ENCODE measurements at places on chromosomes 4 and X.

DNA sequence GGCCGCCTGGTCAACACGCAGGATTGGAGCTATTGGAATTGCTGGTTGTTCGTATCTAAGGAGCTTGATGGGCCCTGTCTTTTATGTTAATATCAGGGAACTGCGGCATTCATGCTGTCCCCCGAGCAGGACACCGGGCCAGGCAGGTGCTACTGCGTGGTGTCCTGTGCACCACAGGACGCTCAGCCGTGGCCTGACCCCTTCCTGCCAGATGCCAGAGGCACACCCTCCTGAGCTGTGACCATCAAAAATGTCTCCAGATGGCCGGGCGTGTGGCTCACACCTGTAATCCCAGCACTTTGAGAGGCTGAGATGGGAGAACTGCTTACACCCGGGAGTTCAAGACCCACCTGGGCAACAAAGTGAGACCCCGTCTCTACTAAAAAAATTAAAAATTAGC is 32.1 kb downstream of the ABLIM2 start:
- DNase-seq, result no peak

DNA sequence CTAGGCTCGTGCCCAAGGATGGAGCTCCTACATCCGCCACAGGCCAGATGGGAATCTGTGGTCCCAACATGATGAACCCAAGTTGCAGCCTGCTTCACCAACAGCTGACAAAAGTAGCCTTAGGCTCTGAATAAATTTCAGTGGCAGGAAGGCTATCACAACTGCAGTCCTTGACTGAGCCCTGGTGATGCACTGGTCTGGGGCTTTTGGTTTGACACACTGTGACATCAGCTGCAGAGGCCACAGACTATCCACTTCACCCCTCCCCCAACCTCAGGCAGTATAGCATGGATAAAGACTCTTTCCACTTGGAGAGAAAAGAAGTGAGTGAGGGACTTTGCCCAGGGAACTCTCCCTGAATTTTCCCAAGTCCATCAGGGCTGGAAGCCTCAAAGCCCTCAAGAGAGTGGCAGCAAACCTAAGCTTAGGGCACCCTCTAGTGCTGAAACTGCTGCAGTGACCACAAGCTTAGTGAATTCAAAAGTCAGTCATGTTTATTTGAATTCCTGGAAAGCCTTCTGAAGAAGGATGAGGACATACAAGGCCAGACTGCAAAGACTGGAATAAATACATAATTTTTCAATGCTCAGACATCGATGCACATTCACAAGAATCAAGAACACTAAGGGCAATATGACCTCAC is 135.0 kb upstream of the TENT5D start:
- peak; percentile 44 for DNase-seq

DNA sequence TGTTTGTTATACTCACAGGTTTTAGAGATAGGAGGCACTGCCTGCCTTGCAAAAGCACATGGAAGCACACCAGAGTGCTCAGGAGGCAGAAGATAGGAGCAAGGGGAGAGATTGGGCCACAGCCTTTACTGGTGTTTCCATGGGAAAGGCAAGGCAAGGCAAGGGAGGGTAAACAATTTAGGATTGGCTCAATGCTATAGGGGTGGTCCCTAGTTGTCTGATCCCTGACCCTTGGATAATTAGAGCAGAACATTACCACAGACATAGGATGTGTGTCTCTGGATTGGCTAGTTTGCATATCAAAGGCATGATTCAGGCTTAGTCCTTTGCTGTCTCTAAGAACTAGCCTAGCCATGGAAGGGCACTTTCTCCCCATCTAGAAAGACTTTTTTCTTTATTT is 36.1 kb downstream of the GRXCR1 start:
- DNase-seq, result no peak

DNA sequence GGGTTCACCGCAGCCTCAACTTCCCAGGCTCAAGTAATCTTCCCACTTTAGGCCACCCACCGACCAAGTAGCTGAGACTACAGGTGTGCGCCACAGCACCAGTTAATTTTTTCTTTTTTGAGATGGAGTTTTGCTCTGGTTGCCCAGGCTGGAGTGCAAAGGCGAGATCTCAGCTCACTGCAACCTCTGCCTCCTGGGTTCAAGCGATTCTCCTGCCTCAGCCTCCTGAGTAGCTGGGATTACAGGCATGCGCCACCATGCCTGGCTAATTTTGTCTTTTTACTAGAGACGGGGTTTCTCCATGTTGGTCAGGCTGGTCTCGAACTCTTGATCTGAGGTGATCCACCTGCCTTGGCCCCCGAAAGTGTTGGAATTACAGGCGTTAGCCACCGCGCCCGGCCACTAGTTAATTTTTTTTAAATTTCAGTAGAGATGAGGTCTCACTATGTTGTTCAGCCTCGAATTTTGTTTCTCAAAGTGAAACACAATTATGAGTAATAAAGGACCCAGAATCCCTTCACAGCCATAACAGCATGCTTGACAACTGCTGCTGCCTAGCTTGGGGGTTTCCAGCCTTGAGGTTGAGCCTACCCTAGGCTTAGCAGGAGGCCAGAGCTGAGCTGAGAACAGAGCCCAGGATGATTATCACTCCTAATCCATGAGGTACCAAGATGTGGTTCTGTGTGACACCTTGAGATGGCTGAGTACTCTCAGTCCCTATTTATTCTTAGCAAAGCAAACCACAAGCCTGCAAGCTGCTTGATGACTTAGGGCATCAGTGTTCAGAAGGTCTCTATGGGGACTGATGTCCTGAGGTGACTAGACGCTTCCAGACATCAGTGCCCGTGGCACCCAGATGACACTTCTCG is 41.6 kb upstream of the NKRF start:
- DNase-seq, result no peak

GRCh38 chr4:139628184-139629012 is 37.2 kb upstream of the MGST2 start:
- DNase-seq, result no peak

DNA sequence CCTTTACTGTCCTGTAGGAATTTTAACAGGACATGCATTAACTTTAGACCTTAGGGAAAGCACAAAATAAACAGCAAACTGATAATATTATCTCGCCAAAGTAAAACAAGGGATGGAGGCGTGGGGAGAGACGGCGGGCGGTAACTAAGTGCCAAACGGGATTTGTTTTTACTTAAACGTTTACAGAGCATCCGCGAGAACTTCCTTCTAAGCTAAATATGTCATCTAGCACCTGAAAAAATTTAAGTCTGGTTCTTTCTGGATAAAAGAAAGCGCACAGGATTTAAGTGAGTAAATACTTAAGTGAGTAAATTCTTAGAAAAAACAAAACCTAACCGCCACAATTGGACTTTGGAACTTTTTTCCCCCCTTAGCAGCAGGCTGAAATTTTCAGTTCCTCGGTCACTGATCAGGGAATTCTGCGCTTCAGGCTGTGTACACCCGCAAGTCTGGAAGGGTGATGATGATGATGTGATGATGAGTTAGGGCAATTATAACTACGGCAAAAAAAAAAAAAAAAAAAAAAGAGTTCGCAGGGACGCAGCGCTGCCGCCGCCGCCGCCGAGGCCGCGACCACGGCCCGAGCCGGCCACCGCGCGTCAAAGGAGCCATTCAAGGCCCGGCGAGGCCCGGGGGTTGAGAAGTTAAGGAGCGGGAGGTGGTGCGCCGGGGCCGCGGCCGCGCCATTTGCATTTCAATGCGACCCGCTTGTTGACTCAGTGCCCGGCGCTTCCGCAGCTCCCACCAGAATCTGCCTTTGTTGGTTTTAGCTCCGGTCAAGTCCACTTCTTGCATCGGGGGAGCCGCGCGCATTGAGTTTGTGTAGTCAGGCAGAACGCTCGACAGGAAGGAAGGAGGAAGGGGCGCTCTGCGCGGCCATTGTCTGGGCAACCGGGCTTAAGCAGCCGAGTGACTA is 108.8 kb downstream of the SPRY1 start:
- DNase-seq, result peak; percentile 32

DNA sequence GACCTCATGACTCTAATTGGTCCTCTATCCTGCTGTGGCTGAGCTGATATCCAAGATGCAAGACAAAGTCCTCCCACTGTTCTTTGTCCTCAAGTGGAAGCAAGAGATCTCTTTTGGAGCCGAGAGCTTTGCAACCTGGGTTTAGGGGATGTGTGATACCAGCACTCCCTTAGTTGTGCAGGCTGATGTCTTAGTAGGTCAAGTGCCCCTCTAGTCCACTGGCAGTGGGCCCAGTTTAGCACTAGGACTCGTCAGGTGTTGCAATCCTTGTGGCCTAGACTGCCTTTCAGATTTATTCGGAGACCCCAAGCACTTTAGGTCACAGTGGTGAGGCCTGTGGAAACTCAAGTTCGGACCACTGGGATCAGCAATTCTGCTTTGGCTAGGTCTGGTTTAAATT is 64.0 kb downstream of the GPRASP3 start:
- no peak for DNase-seq

DNA sequence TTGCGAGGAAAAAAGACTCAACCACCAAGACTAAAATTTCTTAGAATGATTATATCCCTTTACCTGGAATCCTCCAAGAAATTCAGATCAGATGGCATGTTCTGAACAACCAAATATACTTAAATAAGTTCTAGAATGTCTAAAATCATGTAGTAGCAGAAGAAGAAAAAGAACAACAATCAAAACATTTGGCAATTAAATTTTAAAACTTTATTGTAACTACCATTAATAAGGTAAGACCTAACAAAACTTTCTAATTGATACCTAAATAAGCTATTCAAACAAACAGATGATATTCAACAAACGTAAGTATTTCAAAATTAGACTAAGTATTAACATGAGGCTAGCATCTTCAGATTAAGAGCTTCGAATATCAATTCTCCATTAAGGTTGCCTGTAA is 4.3 kb downstream of the THOC2 start:
- DNase-seq, result no peak

- peak; percentile 87 for DNase-seq
Measured at GRCh38 chr4:6221851-6222760, 21.8 kb upstream of the JAKMIP1 start.

- no peak for DNase-seq
Measured at GRCh38 chr4:109545401-109545800, 14.6 kb upstream of the MCUB start.

GRCh38 chrX:154602226-154602625 is 16.9 kb downstream of the CTAG1B start:
- no peak for DNase-seq

- DNase-seq, result peak; percentile 34
Measured at GRCh38 chr4:55184600-55185523, 59.5 kb upstream of the KDR start.

GRCh38 chrX:44731160-44731559 is 112.7 kb upstream of the DUSP21 start:
- no peak for DNase-seq

DNA sequence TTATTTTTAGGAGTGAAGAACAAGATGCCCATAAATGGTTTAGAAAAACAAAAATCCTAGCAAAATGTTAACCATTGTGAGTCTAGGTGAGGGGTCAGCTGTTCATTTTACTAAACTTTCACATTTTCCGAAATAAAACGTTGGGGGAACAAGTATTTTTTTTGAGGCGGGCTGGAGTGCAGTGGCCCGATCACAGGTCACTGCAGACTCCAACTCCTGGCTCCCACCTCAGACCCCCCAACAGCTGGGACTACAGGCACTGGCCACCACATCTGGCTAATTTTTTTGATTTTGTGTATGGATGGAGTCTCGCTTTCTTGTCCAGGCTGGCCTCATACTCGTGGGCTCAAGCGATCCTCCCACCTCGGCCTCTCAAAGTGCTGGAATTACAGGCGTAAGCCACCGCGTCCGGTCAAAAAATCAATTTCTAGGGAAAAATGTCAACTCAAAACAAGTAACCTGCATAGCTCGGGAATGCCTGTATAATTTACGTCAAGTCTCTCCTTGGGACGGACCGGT is 742 bp upstream of the TAF1 start:
- no peak for DNase-seq

DNA sequence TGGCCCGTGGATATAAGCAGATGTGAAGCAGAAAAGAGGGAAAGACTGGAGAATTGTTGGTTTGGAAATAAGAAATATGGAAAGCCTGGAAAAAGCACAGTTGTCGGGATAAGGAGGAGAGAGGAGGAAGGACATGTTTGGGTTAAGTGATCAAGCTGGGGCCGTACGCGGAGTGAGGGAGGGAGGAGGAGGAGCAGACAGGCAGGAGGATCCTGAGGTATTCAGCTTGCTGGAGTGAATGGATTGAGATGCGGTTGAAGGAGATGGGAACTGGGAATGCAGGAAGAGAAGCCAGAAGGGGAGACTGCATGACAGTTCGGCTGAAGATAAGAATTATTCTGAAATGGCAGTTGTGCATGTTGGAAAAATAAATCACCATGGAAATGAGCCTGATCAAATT is 21.2 kb downstream of the ZFP42 start:
- DNase-seq, result no peak

Data from BE2C (cell line).